Activated CD4-positive, alpha-beta T cell treated with anti-CD3 and anti-CD28 coated beads, Interleukin-2, amount 50 U/mL, for 1 hour (primary cell): ENCODE measurements at places on chromosomes 1 and 21.

- DNase-seq = no peak
Observed at GRCh38 chr1:58710190-58711085, 10.6 kb upstream of the MYSM1 start.

GRCh38 chr1:951364-951763 is 7.7 kb downstream of the NOC2L start:
- DNase-seq = no peak

GRCh38 chr1:67771749-67772148 is 61.5 kb downstream of the GNG12 start:
- no peak for DNase-seq

DNA sequence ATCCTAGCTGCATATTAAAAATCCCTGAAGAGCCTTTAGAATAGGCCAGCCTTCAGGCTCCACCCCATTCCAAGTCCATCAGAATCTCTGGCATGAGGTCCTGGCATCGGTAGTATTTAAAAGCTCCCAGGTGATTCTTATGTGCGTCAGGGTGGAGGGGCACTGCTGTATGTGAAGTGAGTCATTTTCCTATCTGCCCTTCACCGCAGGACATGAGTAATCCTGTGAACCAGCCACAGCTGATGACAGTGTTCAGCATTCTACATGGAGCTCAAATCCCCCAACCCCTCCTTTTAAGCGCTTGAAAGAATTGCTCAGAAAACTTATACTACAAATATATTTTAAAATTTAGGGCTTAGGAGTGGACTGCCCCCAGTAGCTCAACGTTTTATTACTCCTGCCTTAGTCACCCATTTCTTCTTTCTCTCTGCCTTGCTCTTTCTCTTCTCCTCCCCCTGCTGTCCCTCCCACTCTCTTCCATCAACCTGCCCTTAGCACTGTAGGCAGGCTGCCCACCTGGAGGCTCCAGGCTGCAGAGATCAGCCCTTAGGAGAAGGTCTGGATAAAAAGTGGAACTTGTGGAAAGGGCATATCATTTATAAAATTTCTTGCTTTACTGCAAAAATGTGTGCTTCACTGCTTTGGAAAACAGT is 73.8 kb upstream of the ZNF281 start:
- DNase-seq = peak; percentile 15

- no peak for DNase-seq
Observed at GRCh38 chr1:226605318-226605950, 56.9 kb downstream of the STUM start.

- DNase-seq = no peak
Observed at GRCh38 chr1:64135462-64136223, 67.8 kb upstream of the UBE2U start.

- no peak for DNase-seq
Observed at GRCh38 chr1:173562813-173563212, 40.1 kb downstream of the SLC9C2 start.

DNA sequence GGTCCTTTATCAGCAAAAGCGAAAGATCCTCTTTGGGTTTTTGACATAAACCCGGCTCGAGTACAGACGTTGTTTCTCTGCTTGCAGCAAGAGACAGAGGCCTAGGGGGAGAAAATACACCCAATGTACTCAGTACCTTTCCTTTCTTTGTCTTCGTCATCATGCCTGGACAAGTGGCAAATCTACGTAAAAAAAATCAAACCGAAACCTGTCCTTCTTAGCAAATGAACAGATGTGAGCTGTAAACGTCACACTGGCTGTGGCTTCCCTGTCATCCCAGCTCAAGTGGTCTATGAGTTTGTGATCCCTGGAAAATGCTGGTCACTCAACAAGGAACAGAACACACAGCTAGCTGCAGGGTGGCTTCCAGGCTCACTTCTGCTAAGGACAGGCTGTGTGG is 39.9 kb downstream of the STPG1 start:
- DNase-seq = no peak

DNA sequence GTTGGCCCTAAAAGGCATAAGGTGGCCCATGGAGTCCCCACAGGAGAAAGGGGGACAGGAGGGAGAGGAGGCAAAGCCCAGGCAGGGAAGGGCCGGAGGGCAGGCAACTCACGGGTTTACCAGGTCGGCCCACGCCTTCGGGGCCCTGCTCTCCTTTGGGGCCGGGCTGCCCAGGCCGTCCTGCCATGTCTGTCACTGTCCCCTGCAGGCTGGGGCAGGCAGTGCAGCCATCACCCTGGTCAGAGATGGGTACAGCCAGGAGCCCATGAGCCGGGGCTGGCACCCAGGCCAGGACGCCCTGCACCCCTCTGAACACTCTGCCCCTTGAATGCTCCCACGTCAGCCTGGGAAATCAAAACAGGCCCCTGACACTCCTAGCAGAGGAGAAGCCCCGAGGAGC is 19.8 kb downstream of the COL16A1 start:
- no peak for DNase-seq

GRCh38 chr1:119260506-119260905 is 108.1 kb upstream of the HAO2 start:
- no peak for DNase-seq

DNA sequence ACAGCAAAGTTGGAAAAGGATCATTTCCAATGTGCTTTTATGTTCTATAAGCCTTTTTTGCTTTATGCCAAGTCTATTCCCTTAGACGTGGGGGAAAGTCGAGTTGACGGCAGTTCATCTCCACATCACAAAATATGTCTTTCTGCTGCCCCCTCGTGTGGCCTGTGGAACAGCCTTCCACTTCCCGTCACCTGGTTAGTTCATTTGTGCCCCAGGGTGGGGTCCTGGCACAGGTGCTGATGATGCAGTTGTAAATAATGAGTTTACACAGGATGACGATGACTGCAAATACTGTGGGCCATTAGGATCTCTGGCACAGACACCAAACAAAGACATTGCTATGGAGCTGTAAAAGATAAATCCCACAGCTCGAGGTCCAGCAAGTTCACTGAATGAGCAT is 10.0 kb upstream of the OTUD3 start:
- DNase-seq = no peak

DNA sequence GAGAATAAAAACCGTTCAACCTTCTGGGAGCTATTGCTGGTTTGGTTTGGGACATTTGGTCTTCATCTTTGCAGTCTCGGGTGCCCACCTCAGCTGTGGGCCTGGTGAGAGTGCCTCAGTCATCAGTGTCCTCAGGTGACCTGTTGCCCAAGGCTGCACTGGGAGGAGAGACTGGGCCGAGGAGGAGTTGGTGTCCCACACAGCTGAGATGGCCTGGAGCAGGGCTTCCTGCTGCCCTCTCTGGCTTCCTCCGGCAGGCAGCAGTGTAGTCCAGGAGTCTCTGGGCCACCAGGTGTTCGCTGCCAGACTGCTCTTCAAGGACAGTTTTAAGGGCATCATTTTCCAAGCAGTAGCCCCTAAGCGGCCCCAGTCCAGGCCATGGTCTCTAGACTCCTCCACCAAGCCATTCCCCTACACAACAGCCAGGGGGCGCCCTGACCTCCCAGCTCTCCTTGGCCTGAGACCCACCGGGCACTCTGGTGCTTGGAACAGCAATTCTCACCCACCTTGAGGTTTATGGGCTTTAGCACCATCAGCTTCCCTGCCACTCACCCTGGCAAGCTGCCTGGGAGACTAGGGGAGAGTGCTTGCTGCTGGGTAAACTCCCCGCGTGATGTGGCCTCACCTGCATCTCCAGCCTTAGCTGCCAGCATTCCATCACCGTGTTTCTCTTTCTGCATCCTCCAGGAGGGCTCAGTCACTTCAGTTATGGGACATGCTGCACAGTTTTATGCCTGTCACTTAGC is 9.1 kb upstream of the SYTL1 start:
- peak; percentile 61 for DNase-seq

GRCh38 chr1:24390924-24391782 is 22.4 kb downstream of the STPG1 start:
- peak; percentile 64 for DNase-seq

- no peak for DNase-seq
Observed at GRCh38 chr1:157431751-157432150, 120.6 kb downstream of the FCRL5 start.

DNA sequence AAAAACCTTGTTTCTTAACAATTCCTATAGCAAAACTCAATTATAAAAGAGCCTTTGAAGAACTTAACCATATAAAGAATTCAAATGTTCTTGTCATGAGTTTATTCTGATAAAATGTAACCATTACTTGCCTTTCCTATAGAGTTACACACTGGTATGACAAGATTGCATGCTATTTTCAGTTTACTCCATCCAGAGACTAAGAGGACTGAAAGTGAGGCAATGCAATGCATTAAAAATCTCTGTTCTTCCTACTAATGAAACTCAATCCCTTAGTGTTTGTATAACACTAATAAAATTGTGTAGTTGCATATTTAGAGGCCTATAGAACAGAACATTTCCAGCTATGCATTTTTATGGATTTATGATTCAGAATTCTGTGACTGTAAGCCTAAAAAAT is 88.1 kb downstream of the COP1 start:
- DNase-seq = no peak

DNA sequence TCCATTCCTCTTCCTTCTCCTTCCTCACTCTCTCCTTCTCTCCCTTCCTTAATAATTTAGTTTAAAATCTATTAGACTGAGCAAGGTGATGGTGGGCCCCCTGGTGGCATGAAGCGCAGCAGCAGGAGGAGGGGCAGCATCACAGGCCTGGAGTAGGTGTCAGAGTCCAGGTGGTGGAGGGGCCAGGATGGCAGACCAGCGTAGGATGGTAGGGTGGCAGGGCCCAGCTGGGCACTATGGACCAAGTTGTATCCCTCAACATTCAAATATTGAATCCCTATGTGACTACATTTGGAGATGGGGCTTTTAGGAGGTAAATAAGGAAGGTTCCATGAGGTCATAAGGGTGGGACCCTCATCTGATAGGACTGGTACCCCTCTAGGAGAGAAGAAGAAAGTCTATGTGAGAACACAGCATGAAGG is 61.0 kb downstream of the WDR4 start:
- DNase-seq = peak; percentile 70

GRCh38 chr1:198490224-198490623 is 50.3 kb downstream of the ATP6V1G3 start:
- no peak for DNase-seq

DNA sequence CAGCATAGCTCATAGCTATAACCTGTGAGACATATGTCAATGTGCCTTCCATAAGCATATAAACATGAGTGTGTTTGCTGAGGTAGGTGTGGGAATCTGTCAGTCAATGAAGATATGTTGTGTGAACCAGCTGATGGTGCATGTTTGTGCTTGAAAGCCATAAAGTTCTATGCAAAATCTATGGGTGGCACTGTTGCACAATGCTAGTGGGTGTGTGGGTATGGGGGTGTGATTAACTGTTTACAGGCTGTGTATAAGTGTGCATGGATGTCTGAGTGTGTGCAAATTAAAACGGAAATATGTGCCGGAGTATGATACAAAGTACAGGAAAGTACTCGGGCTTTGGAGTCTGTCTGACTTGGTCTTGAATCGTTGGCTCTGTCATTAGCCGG is 1.0 kb upstream of the ATP2B4 start:
- peak; percentile 52 for DNase-seq

GRCh38 chr1:12143631-12144155 is 23.1 kb upstream of the TNFRSF1B start:
- no peak for DNase-seq

GRCh38 chr1:28113242-28113572 is 24.8 kb upstream of the EYA3 start:
- no peak for DNase-seq
